ENCODE measurements at places on chromosomes 4 and X.

DNA sequence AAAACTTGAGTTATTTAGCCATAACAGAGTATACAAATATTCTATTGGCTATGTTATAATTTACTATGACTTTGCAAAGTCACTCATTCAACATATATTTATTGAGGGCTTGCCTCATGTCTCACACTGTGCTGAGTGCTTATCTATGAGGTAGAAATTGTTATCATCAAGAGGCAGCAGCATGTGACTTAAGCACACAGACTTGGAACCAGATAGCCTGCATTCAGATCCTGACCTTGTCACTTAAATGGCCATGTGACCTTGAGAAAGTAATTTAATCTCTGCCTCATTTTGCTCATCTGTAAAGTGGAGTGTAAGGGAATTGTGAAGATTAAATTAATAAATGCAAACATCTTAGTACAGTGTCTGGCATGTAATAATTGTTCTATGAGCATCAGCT lies 10.1 kb upstream of the EXOSC9 start:
- no peak for DNase-seq

- no peak for DNase-seq
Observed at GRCh38 chr4:143357161-143357845, 20.6 kb downstream of the GAB1 start.

- DNase-seq, result no peak
Observed at GRCh38 chrX:44106864-44107263, 133.7 kb upstream of the NDP start.

- peak; percentile 32 for DNase-seq
Observed at GRCh38 chr4:56655627-56656345, 25.3 kb downstream of the HOPX start.

DNA sequence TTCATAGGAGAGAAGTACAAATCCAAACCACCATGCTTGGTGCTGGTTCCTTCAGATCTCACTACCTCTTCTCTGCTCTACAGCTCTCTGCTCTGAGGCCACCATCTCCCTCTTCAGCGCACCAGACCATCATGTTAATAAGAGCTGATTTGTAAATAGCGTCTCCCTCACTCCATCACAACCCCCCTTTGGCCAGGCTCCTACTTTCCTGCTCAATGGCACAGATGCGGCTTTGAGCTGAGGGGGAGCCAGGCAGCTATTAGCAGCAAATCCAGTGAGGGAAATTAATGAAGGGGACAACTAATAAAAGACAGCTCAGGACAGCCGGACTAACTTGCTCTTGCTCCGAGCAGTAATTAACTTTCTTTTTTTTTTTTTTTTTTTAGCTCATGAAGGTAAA lies 13.1 kb downstream of the NEUROG2 start:
- no peak for DNase-seq

DNA sequence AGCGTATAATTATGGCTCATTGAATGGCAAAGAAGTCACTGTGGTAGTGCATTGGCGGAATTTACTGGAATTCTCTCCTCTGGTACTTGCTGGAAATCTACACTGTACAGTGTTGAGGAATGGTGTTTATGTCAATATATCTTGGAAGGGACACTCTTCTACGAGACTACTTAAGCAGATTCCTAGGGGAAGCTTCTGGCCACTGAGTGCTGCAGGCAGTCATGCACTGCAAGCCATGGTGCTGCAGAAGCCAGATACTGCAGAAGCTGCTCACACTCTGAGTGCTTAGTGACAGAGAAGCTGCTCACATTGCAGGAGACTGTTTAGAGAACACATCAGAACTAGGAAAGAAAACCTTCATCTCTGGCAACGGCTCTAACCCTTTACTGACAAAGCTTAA lies 725.0 kb downstream of the CCSER1 start:
- no peak for DNase-seq

DNA sequence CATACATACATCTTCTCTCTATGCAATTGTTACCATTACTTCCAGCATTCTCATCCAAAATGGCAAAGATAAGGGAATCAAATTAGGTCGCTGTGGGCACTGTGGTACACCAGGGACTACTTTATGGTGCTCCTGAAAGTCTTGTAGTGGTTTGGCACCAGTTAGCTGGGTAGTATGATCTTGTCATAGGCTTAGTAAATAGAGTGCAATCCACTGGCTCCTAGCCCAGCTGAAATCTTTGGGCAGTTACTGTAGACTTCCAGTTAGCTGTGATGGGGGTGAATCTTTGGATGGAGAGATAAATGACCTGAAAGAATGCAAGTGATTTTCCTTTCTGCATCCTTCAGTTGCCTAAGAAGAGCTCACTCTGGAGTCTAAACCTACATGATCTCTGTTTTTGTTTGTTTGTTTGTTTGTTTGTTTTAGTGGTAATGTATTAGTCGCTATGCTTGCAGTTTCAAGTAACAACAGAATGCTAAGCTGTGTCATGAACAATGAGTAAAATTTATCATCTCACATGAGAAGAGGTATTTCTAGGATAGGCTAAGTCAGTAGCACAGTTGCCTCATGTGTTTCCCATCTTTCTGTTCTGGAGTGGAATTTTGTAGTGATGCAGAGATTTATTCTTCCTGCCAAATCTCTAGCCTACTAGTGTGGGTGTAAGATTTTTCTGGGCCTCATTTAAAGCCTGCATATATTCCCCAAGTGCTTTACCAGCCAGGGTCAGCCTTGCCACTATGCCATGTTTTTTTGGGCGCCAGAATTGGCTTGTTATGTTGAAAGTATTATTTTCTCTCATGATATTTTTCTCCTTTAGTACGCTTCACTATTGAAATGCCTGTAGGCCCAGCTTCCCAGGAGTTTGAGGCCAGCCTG lies 24.2 kb downstream of the HERC3 start:
- no peak for DNase-seq

GRCh38 chr4:115154826-115155225 lies 41.4 kb upstream of the NDST4 start:
- no peak for DNase-seq

- no peak for DNase-seq
Observed at GRCh38 chrX:97756879-97757278, 873.2 kb downstream of the RPA4 start.

DNA sequence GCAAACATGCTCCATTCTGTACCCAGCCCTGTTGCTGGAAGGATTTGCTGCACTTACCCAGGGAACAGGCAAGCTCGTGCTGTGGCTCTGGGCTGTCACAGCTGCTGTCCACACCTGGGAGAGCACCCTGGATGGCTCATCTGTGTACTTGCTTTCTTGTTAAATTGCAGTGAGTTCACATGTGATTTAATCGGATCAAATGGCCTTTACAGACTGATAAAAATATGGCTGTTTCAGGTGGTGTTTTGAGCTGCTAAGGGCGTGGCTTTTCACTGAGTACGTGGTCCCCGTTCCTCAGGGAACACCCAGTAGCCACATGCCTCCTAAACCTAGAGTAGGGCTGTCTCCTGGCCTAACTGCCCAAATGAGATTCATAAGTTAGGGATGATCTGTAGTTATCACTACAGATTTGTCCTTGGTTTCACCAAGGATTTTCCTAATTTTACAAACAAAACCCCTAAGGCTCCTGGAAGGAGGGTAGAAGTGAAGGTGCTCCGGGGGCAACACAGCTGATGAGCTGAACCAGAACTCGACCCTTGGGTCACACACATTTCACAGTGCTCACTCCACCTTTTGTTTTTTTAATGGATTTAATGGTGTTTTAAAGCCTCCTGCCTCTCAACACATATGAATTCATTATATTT lies 13.7 kb downstream of the KLKB1 start:
- no peak for DNase-seq

DNA sequence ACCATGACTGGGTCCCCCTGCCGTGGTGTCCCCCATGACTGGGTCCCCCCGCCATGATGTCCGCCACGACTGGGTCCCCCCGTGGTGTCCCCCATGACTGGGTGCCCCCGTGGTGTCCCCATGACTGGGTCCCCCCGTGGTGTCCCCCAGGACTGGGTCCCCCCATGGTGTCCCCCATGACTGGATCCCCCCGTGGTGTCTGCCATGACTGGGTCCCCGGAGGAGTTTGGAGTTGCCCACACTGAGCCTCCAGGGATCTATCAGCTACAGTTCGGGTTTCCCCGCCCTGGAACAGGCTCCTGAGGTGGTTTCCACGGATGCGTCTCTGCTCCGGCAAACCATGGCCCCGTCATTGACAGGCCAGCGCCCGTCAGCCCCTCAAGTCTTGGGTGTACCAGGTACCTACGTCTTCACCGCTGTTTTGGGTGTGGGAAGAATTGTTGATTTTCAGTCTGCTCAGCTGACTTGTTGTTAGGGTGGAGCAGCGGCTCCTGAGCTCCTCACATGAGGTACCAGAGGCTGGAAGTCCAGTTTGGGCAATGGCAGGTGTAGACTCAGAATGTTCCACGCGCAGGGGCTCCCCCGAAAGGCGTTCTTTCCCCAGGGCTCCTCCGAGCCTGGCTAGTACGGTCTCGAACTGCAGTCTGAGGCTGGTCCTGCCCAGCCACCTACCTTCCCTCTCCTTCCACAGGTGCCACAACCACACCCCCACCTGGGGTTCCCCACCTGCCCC lies 8.3 kb upstream of the PDE6B start:
- DNase-seq, result no peak

DNA sequence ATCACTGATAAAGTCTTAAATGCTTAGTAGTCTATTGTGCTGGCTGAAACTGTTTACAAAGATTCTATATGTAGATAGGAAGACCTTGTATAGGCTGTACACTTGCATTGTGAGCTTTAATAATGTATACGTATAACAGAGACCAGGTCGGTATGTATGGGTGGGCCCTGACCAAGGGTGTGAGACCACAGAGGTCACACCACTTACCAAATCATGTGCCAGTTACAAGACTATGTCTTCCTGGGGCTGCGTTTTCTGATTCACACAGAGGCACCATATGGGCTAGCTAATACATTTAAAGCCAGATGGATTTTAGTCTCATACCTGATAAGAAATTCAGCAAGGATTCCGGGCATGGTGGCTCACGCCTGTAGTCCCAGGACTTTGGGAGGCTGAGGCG lies 8.8 kb downstream of the DIAPH2 start:
- no peak for DNase-seq

DNA sequence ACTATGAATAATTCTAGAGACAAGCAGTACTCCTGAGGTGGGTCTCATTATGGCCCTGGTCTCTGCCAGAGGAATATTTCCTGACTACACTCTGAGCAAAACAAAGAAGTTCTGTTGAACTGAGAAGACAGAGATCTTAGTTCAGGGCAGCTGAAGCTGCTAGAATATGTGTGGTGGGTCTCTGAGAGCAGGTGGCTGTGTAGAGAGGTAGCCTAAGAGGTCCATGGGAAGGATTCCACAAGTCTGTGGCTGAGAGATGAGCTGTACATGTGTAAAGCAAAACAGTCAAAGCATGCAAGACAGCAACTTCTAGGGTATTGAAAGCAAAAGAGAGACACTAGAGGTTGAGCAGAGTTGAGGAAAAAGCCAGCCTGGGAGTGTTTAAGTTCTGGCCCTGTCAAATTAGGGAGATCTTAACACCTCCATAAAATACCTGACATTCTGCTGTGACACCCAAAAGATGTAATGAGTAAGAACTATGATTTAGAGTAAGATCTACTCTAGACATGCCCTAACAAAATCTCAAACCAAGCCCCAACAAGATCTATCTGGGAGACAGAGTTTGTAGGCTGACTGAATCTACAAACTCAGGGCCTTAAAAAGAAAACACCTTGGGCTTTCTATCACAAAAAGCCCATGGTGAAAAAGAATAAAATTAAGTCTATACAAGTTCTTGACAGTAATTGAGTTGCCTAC lies 274.4 kb downstream of the BANK1 start:
- DNase-seq, result no peak

DNA sequence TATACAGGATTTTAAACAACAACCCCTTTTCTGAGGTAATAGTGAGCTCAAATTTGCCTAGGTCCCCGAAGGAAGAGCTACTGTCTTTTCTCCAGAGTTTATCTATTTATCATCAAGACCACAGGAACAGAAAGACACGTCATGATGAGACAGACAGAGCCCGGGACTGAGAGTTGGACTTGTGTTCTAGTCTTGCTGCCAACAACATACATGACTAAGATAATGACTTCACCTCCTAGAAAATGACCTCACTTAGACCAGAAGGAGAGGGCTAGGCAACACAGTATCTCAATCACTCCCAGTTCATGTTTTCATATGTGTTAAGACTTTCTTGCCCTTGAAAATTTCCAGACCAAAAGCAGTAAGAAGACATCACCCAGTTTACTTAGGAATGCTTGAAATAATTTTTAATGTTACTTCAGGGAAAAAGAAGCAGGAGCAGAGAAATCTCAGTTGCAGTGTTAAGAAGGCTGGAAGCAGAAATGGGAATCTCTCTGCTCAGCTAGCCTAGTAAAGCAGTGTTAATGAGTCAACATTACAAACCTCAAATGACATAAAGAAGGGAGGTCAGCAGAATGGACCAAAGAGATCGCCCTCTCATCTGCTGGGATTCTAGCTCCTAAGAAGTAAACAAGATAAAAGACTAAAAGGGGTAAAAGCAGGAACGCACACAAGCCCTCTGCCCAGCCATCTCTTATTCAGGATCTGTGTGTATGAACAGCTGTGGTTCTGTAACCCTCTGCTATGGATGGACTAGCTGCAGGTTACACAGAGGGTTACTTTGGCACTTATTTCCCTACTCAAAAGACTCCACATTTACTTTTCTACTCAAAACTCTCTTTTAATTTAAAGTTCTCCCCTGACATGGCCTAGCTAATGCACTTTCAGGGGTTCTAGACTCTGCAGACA lies 24.8 kb downstream of the PDGFC start:
- DNase-seq, result no peak

- no peak for DNase-seq
Observed at GRCh38 chr4:109022961-109023360, 260.1 kb upstream of the ETNPPL start.

- no peak for DNase-seq
Observed at GRCh38 chr4:24473309-24473721, 111.0 kb downstream of the DHX15 start.

- DNase-seq, result no peak
Observed at GRCh38 chrX:150902434-150903109, 4.1 kb upstream of the CD99L2 start.

DNA sequence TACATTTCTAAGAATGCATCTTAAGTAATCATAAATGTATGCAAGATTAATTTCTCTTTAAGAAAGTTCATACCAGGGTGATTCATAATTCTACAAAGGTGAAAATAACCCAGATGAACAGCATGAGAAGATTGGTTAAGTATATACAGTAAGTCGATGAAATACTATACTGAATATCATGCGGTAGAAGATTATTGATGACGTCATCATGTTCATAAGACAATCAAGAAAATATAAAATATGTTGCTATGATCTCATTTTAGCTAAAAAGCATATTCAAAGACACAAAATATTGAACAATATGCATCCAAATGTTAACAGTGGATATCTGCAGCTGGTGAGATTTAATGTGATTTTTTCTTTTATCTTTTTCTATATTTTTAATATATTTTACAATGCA lies 312.0 kb upstream of the FGF13 start:
- no peak for DNase-seq

GRCh38 chr4:42148425-42148824 lies 4.0 kb downstream of the BEND4 start:
- DNase-seq, result no peak

DNA sequence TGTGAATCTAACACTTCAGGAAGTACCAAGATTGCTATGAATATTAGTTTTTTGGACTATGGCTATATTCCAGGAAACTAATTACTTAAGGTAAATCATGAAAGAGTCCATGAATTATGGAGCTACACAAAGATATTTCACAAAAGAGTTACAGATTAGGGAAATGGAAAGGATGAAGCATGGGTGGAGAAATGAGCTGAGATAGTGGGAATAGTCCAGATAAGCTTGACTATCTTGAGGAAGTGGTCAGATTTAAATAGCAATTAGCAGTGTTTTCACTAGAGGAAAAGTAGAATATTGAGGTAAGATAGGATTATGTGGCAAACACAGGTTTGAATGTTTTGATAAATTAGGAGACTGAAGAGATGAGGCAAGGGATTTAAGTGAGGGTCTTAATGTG lies 42.1 kb upstream of the C1GALT1C1 start:
- DNase-seq, result no peak

All from activated naive CD4-positive, alpha-beta T cell treated with anti-CD3 and anti-CD28 coated beads, Interleukin-2, amount 50 U/mL, for 16 hours (primary cell).